Stimulated activated CD4-positive, alpha-beta T cell treated with anti-CD3 and anti-CD28 coated beads, TNF-alpha, amount 100 ng/mL, for 1 hour (primary cell): ENCODE measurements at places on chromosomes 7 and 10.

GRCh38 chr7:144738708-144739314 lies 97.0 kb downstream of the TPK1 start:
- no peak for DNase-seq

DNA sequence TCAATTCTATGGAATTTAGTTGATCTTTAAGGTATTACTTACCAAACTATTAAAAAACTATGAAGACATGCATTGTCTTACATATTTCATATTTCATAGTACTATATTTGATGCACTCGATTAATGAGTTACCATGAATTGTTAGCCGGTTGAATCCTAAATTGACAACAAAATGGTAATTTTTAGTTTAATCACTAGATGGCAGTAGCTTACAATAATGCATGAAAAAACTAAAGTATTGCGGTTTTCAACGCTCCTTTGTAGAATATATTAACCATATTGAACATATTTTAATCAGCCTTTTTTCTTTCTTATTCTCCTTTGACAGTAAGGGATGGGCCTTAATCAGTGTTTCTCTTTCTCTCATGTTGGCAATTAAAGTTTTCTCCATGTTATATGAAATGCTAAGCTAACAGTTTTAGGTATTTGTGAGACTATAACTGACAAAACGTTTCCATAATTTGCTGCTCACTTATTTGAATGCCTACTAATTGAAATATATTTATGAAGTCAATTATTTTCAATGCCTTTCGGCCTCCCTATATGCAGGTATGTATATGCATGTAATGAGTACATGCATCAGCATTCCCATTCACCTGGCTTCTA lies 48.5 kb upstream of the ARL4A start:
- no peak for DNase-seq

DNA sequence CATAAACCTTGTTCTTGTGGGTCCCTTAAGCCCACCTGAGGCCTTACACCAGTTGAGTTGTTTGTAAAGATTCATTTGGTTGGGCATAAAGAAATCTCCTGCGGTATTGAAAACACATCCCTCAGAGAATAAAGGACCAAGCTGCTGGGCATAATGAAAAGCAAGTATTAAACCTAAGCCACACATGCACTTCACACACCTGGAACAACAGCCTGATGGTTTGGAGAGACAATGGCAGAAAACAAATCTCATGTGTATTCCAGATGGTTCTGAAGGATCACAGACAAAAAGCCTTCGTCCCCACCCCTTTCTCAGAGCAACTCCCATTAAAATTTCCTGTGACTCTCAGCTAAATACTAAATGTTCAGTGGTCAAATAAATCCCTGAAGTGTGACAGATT lies 44.2 kb downstream of the FEZF1 start:
- no peak for DNase-seq

- no peak for DNase-seq
Observed at GRCh38 chr10:51888263-51888662, 188.9 kb upstream of the CSTF2T start.

DNA sequence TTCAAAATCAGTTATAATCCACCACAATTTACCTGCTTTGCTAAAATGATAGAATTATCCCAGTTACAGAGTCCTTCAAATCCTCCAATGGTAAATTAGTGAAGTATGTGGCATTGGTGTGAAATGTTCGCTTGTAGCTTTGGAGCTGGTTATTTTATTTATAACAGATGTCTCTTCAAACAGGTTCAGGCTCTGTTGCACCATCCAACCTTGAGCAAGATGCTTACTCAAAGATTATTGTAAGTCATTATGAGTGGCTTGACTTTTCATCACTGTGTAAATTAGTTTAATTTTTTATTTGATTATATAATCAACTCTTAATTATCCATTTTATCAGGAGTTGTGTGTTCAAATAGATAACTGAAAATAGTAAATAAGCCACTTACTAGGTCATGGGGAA lies 99.4 kb downstream of the BTRC start:
- DNase-seq: no peak

- no peak for DNase-seq
Observed at GRCh38 chr10:49645417-49645816, 31.6 kb downstream of the CHAT start.

GRCh38 chr10:8498881-8499280 lies 444.4 kb downstream of the GATA3 start:
- no peak for DNase-seq
